GM04503 (cell line): ENCODE measurements at places on chromosomes 12 and 14.

- DNase-seq: no peak
Measured at GRCh38 chr12:64395739-64396138, 5.2 kb upstream of the C12orf56 start.

DNA sequence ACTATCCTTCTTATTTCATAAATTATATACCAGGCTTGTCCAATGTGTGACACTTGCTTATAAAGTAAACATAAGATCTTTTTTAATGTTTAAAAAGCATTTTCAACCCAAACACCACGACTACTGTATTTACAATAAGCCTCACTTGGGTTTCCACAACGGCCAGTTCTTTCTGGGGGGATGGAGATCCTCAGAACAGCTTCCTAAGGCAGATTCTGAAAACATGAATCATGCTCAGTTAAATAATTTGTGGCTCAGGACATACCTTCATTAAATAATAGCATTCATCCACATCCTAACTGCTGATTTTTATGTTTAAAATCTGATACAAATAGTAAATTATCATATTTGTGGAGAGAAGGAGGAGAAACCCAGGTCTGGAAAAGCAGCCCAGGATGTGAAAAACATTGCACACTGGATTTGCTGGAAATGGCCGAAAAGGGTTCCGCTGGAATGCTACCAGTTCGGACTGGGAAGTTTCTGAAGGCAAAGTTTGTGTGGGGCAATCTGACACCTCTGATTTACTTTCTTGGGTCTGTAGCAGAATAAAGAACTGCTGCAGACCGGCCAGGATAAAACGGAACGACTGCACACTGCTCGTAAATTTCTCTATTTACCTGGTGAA lies 597 bp downstream of the GLT8D2 start:
- DNase-seq: peak; percentile 31

DNA sequence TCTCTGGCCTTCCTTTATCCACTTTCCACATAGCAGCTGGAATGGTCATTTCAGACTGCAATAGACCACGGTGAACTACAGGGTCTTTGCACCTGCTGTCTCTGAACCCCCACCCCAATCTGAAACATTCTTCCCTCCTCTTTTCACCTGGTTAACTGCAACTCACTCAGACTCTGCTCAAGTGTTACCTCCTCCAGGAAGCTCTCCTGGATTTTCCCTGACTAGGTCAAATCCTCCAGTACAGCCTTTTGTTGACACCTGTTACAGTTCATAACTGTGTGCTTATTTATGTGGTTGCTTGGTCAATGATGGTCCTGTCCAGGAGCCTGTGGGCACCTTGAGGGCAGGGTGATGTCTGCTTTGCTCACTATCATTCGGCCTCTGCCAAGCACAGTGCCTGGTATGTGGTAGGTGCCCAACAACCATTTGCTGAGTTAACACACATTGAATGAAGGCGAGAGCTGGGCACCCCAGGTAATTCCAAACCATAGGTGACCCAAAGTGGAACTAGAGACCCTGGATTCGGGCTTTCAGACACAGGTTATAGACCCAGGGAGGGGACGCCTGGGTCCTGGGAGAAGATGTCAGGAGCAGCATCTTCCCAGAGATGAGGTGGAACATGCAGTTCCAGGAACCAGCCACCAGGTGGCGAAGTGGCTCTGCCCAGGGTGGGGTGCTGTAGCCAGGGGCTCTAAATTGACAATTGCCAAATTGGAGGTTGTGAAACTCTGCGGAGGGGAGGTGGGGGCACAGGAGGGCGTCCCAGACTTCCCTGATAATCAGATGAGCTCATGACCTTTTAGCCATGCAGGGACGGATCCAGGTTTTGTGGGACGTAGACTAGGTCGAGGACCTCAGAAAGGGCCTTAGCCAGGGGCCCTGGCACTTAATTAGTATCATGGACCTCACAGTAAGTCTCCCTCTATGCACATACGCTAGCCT lies 28.1 kb downstream of the TRPV4 start:
- no peak for DNase-seq

GRCh38 chr12:132426349-132427173 lies 63.4 kb upstream of the FBRSL1 start:
- no peak for DNase-seq

GRCh38 chr14:23074906-23075305 lies 17.6 kb upstream of the CDH24 start:
- DNase-seq: no peak

DNA sequence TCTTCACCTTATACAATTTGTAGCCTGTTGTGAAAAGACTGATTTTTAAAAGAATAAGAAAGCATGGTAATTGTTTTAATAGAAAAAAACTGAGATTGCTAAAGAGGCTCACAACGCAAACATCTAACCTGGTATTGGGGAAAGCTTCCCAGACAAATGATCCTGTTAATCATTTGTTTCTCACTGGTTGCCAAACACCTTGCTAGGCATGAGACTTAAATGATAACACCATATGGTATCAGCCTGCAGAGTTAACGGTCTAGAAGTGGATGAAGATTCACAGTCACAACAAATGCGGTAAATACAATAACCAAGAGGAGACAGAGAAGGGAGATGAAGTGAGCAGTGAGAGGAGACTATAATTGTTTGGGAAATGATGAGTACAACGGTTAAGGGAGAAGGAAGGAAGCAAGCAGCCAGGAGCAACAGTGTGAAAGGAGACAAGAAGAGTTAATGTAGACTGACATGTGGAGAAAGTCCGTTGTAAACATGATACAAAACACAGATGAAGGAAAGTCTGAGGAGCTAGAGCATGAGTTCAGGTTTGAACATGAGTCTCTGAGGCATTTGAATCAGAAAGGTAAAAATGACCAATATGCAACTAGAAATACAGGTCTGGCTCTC lies 19.8 kb downstream of the GXYLT1 start:
- no peak for DNase-seq

GRCh38 chr14:56342494-56342942 lies 224.3 kb downstream of the PELI2 start:
- DNase-seq: peak; percentile 49

DNA sequence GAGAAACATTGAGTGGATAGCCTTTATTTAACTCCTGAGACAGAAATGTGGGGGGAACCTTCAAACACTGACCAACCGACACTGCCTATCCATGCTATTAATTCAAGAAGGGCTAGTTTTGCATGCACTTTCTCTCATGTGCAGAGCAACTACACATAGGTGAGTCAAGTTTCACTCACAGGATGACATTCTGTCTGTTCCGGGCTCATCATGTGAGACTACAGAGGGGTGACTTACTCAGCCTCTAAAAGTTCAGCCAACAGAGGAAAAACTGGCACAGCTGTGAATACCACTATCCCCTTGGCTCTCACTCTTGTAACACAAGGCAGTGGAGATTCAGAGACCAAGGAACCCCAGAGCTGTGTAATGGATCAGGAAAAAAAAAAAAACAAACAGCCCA lies 13.3 kb downstream of the BEST3 start:
- DNase-seq: peak; percentile 22

DNA sequence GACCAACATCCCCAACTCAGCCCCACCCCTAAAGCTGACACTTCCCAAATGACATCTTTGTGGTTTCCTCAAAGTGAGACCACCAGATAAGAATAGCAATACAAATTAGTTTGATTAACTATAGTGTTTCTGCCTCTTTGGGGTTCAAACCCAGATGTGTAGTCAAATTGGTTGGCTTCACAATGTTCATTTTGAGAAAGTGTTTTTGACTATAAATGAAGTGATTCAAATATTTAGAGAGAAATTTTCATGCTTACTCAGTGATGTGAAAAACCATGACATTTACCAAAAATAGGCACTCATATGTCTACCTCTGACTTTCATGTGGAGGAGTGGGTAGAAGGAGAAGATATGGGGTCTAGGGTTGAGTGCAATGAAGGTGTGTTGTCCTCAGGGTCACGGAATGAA lies 218.4 kb downstream of the BCAT1 start:
- no peak for DNase-seq

- no peak for DNase-seq
Measured at GRCh38 chr12:96155181-96155580, 39.0 kb upstream of the ELK3 start.
